ENCODE measurements at places on chromosomes 13 and 19. TPM values are rescaled to one million over a fixed set of nuclear protein-coding genes. Genes with fewer than 3 reads are reported as not detected.

Gene PLIN4
- 241 TPM for total RNA-seq

DNA sequence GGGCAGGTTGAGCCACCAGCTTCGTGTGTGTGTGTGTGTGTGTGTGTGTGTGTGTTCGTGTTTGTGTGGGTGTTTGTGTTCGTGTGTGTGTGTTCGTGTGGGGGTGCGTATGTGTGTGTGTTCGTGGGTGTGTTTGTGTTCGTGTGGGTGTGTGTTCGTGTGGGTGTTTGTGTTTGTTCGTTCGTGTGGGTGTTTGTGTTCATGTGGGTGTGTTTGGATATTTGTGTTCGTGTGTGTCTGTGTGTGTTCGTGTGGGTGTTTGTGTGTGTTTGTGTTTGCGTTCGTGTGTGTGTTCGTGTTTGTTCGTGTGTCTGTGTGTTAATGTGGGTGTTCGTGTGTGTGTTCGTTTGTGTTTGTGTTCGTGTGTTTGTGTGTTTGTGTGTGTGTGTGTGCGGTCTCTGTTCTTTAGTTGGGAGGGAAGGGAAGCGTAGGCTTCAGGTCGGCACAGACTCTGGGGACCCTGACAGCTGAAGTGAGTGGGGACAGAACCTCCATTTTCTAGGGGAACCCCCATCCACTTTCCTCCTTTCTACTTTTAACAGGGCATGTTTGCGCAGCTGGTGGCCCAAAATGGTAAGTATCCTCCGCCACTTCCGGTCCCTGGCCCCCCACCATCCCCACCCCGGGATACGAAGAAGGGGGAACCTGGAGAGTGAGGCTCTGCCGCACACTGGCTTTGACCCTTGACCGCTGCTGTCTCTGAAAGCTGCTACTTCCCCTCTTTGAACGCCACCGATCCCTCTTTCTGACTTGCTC, 1.6 kb downstream of the TNFSF9 start:
- no peak for DNase-seq

Gene WDR87
- not detected for total RNA-seq

Gene SIGLEC12
- 0.19 TPM for total RNA-seq

GRCh38 chr13:112588490-112589297, 741 bp upstream of the TUBGCP3 start:
- no peak for DNase-seq

DNA sequence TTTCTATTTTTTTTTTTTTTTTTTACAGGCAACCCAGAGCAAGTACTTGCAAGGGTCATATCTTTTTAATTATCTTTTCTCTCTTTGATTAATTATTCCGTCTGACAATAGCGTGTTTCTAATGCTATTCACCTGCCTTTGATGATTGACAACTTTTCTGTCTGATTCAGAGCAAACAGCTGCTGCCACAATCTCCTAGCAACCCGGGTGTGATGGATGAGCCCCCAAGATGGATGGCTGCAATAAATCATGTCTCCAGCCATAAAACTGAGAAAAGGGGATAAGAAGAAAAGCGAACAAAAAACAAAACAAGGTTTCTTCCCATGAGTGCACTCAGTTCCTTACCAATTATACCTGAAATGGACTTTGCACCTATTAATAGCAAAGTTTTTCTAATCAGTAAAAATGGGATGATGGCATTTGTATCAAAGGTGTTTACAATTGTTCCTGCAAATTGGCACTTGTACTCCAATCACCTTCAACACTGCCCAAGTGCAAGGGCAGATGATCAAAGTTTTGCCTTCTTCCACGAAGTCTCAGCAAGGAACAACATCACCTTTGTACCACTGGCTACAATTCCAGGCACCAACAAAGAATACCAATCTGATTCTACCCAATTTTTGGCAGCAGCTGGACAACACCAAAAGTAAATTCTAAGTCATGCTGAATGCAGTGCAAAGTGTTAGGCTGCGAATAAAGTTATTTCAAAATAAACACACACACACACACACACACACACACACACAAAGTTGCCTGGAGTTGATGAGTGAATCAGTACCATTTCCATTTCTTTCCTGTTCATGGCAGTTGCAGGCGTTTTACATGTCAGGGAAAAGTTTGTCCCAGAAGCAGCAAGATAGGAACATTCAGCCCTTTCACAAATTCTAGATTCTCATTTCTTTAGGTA, 12.0 kb downstream of the TSHZ3 start:
- DNase-seq, result no peak

DNA sequence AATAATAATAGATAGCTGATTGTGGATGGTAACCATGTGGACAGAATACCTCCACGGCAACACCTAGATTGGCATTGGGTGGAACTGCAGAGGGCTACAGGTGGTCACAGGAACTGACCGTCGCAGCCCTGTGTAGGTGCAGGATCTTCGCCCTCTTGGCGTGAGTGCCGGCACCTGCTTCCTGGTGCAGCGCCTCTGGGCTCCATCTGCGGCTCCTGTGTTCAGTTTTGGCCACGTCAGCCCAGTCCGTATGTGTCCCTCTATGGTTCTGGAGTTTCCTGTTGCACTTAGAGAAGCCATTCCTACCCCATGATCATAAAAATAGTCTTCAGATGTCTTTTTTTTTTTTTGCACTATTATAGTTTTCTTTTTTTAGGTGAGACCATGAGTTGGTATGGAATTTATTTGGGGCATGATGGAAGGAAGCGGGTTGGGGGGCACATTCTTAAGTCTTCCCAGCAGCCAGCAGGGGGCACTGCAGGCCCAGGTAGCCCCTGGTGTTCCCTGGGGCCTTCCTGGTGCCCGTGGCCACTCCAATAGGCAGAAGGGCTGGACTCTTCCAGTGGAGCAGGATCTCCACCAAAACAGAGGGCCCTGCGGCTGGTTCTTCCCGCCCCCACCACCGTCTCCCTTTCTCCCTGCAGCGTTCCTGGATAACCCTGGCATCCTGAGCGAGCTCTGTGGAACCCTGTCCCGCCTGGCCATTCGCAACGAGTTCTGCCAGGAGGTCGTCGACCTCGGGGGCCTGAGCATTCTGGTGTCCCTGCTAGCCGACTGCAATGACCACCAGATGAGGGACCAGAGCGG, 10.1 kb upstream of the SLC25A42 start:
- no peak for DNase-seq

DNA sequence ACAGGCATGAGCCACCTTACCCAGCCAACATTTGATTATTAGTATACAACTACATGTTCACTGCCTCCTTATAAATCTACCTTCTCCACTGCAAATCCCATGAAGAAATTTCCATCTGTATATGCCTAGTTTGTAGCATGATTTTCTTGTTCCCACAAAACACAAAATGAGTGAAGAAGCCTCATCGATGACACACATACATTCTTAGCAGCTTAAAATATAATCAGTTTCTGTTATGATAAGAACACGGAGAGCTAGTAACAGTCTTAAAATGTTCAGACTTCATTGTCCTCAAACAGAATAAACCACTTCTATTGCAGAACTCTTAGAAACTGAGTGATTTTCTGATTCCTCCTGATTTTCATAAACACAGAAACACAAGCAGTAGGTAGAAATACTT, 740.5 kb downstream of the PCDH9 start:
- no peak for DNase-seq

GRCh38 chr13:46211116-46211482, 629 bp upstream of the LRRC63 start:
- no peak for DNase-seq

Gene CGB5
- not detected for total RNA-seq

DNA sequence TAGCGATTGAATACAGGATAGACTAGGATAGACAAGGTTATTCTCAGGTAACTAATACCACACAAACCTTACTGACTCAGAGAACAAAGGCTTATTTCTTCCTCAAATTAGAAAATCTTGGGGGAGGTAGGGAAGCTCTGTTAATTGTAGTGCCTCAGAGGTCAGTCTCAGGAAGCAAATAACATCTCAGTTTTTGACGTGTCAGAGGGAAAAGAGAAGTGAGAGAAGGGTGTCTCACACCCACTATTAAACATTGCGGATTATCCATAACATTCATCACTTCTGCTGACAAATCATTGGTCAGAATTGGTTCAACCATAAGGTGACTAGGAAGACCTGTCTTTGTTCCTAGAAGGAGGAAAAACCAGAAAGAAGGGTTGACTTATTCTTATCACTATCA, 579.4 kb upstream of the MIR17HG start:
- DNase-seq, result no peak

DNA sequence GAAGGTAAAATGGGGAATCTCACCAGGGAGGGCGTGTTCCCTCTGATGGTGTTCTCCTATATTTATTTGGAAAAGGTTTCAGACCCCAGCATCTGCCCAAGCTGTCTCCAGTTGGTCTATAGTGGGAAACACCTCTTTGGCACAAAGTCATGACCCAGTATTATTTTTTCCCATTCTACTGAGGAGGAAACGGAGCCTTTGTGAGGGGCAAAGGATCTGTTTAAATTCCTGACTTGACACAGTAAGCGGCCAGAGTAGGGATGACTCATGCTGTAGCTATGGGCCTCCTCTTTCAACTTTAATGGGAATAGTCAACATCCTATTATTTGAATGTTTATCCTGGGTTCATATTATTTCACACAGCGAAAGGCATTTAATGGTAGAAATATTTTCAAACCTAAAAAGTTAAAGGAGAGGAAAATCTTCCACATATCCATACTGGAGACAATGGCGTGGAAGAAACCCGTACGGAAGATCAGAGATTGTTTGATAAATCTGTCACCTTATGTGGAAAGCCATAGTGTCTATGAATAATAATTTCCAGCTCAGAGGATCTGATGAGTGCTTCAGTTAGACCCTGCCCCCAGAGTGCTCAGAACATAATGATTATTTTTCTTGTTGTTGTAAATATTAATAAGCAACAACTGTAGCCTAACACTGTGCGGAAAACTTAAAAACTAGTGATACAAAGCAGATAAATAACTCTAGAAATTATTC, 126.0 kb downstream of the FOXO1 start:
- no peak for DNase-seq

Gene ELSPBP1
- total RNA-seq, result not detected

DNA sequence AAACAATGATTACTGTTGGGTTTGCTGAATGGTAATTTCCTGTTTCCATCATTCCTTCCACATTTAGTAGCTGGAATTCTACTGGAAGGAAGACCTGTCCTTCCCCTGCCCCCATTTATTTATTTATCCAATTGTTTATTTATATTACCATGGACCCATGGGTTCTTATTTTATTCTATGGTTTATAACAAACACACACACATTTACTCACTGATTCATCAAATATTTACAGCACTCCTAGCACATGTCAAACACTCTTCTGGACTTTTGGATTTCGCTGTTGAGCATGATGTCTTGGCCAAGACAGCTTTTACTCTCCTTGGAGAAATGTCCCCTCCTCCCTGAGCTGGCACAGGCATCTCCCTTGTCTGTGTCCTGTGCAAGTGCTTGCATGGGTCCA, 227.8 kb upstream of the MAB21L1 start:
- DNase-seq, result no peak

DNA sequence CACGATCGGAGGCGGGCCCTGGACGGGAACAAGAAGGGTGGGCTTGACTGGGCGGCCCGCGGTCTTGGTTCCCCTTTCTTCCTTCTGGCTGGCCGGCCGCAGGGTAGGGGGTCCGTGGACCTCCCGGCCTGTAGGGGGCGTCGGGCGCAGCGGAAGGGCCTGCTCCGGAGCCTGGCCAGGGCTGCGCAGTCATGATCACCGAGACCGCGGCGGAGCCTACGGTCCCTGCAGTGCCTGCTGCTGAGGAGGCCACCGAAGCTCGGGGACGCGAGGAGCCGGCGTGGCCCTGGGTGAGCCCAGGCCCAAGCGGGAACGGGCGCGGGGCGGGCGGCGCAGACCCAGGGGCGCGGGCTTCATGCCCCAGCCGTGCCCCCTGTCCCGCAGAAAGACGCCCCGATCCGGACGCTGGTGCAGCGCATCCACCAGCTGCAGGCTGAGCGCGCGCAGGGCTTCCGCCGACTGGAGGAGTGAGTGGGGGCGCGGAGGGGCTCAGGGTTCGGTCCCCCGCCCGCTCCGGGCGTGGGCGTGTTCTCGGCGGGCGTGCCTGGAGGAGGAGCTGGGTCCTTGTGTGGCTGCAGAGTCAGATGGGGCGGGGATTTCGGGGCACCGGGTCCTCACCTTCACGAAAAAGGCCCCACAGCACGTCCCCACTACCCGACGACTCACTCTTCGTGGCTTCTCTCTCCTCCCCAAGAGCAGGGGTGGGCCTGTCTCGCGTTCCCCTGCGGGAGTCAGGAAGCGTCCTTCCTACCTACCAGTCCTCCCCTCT, at the start of gene REX1BD:
Gene REX1BD, plus strand, starts transcription at position 188 of the 769 bp plus-strand sequence. Its CDS starts 4 bp downstream, at position 192.
- peak; percentile 95 for DNase-seq

GRCh38 chr13:48304143-48304876, 759 bp downstream of the RB1 start:
- no peak for DNase-seq

- peak; percentile 56 for DNase-seq
Observed at GRCh38 chr19:31301306-31301980, 47.8 kb downstream of the TSHZ3 start.

GRCh38 chr13:30115257-30115600, 192.1 kb downstream of the KATNAL1 start:
- DNase-seq, result no peak

DNA sequence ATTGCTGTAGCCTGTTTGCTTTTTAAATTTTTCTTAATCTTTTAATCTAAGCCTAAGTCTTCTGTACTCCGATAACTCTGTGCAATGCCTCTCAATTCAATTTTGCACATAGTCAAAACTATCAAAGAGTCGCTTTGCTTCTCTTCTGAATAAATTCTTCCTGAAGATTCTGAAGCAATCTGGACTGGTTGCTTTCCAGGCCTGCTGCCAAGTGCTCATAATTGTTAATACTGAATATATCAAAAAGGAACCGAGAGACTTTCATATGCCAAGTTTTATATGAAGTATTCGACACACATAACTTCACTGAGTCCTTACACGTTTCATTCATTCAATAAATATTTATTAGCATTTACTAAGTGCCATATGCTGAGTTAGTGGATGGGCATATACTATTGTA, 91.3 kb downstream of the EDNRB start:
- DNase-seq, result peak; percentile 63

Gene TSHZ3
- 3.5 TPM for total RNA-seq

Gene SNRPA
- total RNA-seq, result 32.4 TPM

Gene GNA15
- total RNA-seq, result 2.9 TPM

DNA sequence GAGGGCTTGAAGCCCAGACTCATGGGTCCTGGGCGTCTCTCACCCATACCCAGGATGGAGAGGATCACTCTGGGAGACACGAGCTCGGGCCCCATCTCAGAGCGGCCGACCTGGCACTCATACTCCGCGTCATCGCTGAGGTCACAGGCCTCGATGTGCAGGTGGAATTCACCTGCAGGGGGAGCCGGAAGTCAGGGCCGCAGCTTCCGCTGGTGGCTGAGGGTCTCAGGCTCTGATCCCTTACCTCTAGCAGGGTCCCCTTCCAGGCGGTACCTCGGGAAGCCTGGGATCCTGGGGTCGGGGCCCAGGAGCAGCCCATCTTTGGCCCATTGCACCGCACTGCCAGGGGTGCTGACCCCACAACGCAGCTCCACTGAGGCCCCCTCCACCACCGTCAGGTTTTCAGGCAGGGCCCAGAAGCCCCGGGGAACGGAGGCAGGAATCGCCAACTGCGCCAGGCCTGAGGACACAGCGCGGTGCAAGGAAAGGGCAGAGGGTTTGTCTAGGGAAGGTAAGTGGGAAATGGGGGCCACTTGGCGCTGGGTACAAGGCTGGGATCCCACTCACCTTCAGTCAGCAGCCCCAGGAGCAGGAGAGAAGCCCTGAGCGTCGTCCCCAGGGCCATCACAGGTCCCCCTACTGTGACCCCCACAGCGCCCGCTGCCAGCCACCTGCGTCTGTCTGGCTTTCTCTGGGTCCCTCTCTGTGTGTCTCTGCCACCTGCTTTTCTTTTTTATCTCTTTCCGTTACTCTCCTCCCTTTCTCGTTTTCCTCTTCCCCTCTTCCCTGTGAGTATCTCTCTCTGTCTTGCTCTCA, 883 bp downstream of the NPHS1 start:
- DNase-seq, result no peak
